ENCODE measurements at places on chromosomes 5 and 9.

DNA sequence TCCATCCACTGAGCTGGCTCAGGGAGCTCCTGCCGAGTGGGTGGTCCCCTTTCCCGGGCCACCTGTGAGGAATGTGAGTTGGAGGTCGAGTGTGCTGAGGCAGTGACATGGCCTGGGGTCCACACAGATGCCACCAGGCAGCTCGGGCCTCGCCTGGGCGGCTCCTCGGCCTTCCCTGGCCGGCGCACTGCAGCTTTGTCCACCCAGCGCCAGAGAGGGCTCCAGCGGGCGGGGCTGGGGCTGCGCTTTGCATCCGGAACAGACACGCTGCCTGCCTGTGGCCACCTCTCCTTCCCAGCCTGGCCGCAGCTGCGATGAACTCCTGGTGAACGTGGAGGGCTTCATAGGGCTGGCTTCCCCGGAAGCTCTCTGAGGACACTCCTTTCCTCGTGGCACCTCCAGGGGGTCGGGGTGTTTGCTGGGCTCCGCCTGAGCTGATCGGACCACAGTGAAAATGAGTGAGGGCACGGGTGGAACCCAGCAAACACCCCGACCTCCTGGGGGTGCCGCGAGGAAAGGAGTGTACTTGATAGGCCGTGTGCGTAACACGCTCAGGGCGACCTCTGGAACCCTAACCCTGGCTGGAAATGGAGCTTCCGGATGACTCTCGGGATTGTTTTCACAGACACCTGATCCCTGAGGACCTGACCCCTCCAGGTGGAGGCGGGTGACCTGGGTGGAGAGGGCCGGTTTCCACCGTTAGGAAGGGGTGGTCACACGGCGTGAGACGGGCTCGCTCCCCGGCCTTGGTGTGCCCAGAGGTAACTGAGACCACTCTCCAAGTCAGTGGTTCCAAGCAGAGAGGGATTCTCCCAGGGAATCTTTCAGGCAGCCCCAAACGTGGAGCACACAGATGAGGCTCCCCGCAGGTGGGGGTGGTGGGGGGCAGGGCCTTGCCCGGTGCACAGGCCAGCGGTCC is 31.8 kb upstream of the RXRA start:
- no peak for DNase-seq

DNA sequence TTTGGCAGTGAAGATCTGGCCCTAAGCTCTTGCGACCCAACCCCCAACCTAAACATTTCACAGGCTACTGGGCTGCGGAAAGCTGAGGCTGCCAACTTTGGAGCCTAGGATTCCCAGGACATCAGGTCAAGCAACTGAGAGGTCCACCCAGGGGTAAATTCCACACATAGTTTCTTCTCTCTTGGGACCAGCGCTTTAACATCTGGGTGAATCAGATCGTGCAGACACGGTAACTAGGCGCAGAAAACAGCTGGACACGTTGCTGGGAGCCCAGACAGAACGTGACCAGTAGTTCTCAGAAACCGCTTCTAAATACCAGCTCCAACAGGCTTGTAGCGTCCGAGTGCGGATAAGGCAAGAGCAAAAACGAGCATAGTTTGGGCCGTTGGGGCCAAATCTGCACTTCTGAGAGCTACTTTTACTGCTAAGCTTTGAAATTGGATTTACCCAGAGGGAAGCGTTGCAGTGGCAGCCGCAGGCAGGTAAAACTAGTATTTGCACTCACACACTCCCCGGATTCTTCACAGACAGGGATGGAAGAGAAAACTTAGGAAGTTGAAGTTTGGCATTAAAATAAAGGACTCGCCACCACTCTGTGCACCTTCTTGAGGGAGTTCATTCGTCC is 11.8 kb downstream of the ITGA1 start:
- no peak for DNase-seq

DNA sequence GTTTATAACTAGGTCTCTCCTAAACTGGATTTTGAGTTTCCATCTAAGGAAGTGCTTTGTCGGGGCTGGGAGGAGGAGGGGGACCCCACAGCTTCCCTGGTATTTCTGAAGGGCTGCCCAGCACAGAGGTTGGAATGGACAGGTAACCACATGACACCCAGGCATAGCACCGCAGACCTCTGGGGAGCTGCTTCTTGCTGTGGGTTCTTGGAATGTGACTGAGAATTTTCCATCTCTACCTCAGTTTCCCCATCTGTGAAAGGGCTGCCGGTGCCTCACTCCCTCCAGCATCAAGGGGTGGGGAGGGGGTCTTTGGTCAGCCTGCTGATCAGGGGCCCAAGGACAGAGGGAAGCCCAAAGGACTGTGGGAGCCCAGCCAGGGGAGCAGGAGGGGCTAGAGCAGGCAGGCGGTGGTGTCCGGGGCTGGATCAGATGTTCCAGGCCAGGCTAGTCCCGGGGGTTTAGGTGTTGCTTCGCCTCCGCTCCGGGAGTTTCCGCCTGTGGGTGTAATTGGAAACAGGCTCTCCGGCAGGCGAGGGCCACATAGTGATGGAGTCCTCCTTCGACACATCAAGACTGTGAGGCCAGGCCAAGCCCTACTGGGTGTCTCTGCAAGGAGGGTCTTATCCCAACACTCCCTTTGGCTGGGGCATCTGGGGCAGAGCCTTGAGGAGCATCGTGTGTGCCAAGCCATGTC is 3.3 kb downstream of the OLFML2A start:
- no peak for DNase-seq

DNA sequence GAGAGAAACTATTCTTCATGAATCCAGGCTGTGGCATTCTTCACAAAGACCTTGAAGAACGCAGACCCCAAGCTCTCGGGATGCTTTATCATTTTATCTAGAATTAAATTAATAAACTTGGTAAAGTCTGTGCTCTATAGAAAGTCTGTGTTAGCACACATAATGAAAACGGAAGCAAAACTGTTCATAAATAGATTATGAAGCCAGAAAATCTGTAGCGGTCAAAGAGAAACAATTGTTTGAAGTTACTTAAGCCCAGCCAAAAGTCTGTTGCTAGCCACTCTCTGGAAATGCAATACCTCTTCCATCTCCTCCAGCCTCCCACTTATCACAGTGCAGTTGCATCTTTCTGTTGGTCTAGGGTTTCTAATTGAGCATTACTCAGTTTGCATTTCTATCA is 375.9 kb downstream of the KIF4B start:
- no peak for DNase-seq

GRCh38 chr5:147753765-147754164 is 28.8 kb downstream of the JAKMIP2 start:
- DNase-seq, result no peak

DNA sequence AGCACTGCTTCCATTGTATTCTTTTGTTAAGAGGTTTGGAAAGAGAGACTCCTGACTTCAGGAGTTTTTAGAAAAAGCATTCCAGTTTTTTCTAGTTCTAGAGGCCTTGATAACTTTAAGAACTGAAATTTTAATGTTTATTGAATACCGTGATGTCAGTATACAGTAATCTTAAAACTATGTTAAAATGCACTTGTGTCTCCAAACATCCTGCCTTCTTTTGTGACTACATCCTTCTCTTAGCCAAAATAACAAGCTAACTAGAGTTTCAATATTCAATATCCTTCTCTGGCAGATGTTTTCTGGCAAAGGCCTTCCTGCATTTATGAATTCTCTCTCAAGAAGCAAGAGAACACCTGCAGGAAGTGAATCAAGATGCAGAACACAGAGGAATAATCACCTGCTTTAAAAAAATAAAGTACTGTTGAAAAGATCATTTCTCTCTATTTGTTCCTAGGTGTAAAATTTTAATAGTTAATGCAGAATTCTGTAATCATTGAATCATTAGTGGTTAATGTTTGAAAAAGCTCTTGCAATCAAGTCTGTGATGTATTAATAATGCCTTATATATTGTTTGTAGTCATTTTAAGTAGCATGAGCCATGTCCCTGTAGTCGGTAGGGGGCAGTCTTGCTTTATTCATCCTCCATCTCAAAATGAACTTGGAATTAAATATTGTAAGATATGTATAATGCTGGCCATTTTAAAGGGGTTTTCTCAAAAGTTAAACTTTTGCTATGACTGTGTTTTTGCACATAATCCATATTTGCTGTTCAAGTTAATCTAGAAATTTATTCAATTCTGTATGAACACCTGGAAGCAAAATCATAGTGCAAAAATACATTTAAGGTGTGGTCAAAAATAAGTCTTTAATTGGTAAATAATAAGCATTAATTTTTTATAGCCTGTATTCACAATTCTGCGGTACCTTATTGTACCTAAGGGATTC is 43.1 kb downstream of the NDFIP1 start:
- DNase-seq, result peak; percentile 29

GRCh38 chr9:125631391-125632085 is 75.5 kb downstream of the MAPKAP1 start:
- DNase-seq, result no peak

GRCh38 chr5:142484821-142485387 is 160.1 kb upstream of the SPRY4 start:
- DNase-seq, result no peak

DNA sequence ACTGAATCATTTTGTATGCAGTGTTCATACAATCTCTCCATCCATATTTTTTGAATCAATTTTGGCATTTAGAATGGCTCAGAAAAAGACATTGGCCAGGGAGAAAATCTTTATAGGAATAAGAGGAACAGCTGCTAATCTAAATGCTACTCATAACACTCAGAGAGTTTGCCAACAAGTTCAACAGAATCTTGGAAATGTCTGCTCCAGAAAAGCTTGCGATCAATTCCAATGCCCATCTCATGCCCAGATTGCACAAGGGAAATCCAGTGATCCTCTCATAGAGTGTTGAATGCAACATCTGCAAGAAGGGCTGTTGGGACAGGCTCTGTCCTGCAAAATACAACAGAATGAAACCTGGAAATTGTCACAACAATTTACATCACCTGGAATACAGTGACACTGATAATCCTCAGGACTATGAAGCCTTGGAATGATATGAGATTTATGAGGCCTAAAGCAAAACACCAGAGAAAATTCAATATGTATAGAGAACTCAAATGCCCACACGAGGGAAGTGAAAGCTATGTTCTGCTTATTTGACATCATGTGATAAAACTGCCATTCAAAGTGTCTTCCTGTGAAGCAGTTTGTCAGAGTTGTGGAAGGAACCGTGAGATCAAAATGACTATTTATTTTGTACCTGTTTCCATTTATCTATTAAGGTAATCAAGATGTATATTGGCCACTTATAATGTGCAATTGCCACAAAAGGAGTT is 190.1 kb downstream of the PARP8 start:
- DNase-seq, result no peak

DNA sequence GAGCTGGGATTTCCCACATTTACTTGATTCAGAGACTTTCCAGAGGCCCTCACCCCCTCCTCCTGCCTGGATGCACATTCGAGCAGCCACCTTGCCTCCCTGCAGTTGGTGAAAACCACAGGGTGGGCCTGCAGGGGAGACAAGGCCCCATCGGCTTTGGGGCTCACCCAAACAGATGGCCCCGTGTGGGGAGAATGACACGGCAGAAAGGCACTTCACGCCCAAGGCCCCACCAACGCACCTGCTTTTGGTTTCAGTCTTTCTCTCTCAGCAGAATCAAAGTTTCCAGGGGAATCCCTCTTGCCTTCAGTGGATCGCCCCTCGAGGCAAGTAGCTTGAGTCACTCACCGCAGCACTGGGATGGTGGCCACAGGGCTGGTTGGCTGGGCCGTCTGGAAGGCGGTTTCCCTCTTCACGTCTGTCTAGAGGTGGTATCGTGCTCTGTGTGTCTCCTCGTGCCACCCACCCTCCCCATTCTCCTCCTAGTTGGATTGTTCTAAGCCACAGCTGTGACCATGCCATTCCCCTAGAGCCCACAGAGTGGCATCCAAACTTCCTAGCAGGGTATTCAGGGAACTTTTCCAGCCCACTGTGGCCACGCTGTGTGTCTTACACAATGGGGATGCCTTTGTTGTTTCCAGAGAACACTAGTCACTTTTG is 31.8 kb downstream of the SEC61B start:
- DNase-seq, result peak; percentile 79

- no peak for DNase-seq
Measured at GRCh38 chr5:178786417-178786816, 56.0 kb upstream of the ZNF354A start.

GRCh38 chr9:135002336-135002735 is 84.6 kb upstream of the FCN1 start:
- no peak for DNase-seq

DNA sequence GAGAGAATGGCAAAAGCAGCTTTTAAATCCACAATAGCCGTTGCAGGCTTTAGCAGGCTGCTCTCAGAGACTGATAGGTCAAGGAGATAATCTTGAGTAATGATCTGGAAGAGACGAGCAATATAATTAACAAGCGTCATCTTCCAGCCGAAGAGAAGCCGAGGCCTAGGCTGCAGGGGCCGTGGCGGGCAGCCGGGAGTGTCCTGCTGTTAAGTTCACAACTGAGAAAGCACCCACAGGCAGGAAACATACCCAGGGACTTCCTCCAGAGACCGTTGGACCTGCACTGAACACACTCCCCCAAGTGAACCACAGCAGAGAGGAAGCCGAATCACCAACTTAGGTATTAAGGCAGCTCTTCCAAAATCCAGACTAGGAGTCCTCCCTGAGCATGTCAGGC is 182.3 kb downstream of the IRX2 start:
- no peak for DNase-seq

- no peak for DNase-seq
Measured at GRCh38 chr5:74177961-74178360, 462.6 kb downstream of the ENC1 start.

DNA sequence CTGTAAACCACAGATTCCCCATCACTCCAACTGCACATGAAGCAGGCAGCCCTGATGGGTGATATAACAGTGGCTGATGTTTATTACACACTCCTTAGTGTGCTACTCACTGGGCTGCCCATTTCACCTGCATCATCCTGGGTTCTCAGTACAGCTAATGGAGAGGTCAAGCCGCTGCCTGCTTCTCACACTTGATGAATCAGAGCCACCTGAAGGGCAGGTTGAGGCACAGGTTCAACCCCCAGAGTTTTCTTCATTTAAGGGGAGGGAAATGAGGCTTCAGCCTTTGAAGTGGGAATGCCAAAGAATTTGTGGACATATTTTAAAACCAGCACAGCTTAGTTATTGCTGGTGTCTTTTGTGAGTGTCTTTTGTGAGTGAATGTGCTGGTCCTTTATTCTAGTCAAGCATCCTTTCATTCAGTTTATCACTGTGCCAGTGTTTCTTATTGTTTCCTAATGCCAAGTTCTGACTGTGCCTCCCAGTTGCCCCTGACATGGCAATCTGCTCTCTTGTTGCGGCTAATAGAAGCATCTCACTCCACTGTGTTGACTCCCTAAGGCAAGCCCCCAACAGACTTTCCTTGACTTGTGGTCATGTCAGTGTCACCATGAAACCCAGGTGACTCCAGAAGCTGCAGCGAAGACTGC is 109.2 kb downstream of the FBXL7 start:
- DNase-seq, result no peak

- no peak for DNase-seq
Measured at GRCh38 chr5:131386779-131387178, 122.9 kb downstream of the CDC42SE2 start.

Data from stimulated activated CD4-positive, alpha-beta T cell treated with anti-CD3 and anti-CD28 coated beads, Interleukin-1b, Interleukin-23, amount 100 ng/mL, for 24 hours (primary cell).